ENCODE measurements at places on chromosomes 12 and 14.

DNA sequence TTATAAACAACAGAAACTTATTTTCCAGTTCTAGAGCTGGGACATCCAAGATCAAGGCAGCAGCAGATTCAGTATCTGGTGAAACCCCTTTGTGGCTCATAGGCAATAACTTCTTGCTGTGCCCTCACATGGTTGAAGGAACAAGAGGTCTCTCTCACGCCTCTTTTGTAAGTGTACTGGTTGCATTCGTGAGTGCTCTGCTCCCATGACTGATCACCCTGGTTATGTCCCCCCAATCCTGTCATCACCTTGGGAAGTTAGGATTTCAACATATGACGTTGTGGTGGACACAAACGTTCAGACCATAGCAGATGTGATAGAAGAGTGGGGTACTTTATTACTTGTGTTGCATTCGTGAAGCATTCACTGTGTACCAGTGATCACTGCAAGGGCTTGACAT, 184.0 kb downstream of the SRGAP1 start:
- no peak for DNase-seq

DNA sequence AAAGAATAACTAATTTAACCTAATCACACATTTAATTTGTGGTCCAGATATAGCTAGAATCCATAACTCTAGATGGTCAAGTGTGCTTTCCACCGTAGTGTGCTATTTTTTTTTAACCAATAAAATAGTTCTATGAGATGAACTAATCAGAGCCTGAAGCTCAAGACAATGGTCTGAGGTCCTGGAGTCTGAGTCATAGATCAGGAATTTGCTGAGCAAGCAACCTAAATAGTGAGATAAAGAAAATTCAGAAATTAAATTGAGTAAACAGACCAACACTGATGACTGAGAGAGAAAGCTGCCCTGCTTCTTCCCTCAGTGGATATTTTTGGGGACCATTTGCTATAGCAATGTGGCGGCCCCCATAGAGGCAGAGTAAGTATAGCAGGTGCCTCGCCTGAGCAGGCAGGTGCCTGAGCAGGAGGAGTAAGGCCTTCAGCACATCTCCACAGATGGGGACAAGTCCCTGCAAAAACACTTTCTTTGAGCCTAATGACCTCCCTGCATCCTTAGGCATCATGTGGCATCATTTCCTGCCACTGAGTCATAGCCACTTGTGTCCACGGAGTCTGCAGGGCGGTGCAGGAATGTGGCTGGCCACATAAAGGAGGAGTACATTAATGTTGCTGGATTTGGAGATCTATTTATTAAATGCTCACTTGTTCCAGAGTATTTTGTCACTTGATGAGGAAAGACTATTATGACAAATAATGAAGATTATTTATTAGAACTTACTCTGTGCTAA, 13.9 kb upstream of the CLEC4E start:
- DNase-seq: no peak

- no peak for DNase-seq
Observed at GRCh38 chr14:42163136-42163535, 556.5 kb downstream of the LRFN5 start.

DNA sequence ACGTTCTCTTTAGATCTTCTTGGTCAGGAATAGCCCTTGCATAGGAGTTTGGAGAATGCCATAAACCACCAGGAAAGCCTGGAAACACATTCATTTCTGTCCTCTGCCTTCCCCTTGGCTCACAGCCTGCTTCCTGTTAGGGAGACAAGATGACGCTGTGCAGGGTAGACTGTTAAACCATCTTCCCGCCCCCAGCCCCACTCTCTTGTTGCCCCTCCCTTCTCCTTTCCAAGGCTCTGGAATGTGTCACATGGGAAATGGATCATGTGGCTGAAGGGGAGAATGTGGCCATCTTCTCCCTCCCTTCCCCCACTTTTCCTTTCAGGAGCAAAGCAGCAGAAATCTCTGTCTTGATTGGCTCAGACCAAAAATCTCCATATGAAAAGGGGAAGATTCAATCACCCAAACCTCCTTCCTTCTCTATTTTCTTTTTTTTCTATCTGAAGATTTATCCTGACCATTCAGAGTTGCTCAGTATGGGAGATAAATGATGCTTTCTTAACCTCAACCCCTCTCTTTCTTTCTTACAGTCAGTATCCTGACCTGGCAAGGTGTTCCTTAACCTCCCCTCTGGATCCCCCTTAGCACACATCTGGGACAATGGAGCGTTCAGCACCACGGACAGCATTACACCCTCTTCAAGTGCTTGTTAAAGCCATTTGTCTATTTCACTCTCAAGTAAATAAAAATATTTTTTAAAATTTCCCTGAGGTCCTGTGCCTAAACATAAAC, 11.4 kb downstream of the GPR19 start:
- peak; percentile 86 for DNase-seq

GRCh38 chr14:102586420-102587104, 5.9 kb upstream of the RCOR1 start:
- no peak for DNase-seq

DNA sequence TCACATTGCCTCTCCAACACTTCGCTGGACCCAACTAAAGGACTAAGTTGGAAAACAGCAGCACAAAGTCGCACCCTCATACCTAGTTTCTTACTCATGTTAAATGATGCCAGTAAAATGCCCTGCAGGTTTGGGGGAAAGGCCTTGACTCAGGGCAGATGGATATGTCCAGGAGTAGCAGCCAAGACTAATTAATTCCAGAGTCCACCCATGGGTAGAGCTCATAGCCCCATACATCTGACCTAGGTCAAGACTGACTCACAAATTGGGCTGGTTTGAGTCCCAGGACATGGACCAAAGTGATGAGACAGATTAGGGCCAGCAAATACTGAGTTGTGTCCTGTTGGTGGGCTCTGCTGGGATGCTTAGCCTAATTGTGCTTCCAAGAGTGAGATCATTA, 224.0 kb upstream of the BTG1 start:
- no peak for DNase-seq

DNA sequence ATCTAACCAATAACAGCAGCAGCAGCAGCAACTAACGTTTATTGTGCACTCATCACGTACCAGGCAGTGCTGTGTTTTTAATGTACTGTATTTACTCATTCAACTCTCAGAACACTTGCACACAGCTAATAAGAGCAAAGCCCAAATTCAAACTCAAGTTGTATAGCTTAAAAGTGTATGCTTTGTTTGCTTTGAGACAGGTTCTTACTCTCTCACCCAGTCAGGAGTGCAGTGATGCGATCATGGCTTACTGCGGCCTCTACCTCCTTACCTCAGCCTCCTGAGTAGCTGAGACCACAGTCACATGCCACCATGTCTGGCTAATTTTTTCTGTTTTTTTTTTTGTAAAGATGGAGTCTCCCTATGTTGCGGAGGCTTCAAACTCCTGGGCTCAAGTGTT, 105.4 kb downstream of the PAPLN start:
- DNase-seq: no peak

GRCh38 chr12:52636592-52637258, 15.3 kb downstream of the KRT2 start:
- no peak for DNase-seq

GRCh38 chr14:78486621-78487020, 316.4 kb downstream of the NRXN3 start:
- DNase-seq: no peak

GRCh38 chr14:52267501-52268278, at the start of gene PTGDR:
PTGDR (plus strand) TSS chr14:52267698; CDS start chr14:52267815, 117 bp downstream.
- DNase-seq: no peak

DNA sequence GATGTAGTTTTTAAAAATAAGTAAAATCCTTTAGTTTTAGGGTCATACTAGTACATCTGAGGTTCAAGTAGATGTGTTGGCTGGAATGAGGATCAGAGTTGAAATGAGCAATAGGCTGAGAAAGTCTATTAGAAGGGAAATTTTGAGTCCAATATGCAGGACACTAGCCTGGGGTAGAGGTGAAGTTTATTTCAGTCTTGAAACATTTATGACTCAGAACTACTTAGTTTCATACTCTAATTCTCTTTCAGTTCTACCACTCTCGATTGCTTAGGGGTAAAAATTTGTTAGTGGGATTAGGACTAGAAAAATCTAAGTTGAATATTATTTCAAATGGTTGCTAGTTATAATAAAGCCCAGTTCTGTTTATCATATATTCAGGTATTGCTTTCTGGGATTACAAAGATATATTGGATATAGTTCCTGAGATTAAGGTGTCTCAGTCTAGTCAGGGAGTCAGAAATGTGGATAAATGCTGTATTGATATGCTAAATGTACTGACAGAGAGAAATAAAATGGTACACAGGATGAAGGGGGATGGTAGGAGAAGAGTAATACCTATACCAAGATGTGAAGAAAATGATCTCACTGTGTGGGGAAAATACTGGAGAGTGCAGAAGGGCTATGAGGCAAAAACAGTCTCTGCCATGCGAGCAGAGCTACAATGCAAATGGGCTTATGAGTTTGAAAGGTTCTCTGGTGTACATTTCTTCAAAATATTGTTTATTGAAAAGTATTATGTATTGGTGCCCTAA, 395.8 kb upstream of the FBXO33 start:
- no peak for DNase-seq

GRCh38 chr12:60935981-60936761, 1324.0 kb upstream of the USP15 start:
- DNase-seq: no peak

- no peak for DNase-seq
Observed at GRCh38 chr14:71590131-71590530, 342.1 kb upstream of the RGS6 start.

DNA sequence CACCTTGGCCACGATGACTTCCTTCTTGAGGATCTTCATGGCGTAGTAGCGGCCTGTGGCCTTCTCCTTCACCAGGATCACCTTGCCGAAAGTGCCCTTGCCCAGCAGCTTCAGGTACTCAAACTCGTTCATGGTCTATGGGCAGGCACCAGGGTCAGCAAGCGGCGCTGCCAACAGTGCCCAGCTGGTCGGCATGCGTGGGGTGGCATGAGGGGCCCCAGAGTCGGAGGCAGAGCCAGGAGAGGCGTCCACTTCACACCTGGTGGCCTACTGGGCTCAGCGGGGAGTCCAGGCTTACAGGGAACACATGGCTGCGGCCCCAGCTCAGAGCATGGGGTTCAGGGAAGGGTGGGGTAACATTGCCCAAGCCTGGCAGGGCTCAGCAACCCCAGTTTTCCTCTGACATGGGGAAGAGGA, 20.5 kb downstream of the AKT1 start:
- no peak for DNase-seq

GRCh38 chr14:42407153-42407552, 800.5 kb downstream of the LRFN5 start:
- no peak for DNase-seq

DNA sequence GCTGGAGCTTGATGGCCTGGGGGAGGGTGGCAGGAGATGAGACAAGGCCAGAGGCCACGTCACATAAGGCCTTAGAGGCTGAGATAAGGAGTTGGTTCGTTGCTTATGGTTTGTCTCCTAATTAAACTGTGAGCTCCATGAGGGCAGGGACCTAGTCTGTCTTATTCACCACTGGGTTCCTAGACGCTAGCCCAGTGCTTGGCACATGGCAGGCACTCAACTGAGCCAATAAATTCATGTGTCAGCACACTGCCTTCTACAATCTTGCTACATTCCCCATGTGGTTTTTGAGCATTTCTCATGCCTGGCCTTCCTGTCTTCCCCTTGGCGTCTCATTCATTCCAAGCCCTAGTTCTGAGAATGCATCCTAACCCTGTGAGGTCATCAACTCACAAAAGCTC, 92.5 kb upstream of the MED13L start:
- DNase-seq: no peak

GRCh38 chr14:70879448-70879847, 27.8 kb upstream of the PCNX1 start:
- no peak for DNase-seq

GRCh38 chr12:2298556-2299200, 245.9 kb downstream of the CACNA1C start:
- no peak for DNase-seq

GRCh38 chr12:85329913-85330312, 49.9 kb downstream of the ALX1 start:
- DNase-seq: no peak

DNA sequence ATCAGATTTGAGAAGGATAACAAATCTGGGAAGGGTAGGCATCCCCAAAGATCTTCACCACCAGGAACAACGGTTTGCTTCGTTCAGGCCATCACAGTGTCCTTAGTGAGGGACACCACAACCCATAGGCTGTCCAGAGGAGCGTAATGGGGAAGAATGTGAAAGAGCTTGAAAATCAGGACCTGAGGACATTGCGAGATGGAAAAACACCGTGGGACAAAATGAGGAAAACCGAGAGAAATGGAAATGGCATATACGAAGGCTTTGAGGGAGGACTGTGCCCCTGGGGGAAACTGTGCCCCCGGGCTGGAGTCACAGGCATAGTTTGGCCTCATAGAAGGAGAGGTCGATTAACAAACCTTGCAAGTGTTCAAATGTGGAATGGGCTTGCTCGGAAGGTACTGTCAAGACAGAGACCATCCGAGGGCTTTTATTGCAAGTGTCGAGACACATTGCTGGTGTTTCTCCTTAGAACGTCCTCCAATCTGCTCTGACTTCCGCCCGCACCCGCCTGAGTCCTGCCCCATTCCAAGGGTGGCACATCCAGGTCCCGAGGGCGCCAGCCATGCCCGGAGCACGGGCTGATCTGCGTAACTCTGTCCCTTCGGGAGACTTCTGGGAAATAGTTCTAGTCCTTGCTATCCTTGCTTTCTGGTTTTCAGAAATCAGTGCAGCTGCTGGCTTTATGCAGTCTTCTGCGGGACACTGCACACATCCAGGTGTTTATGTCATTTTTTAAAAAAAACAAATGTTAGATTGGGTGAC, 885 bp upstream of the PALS1 start:
- DNase-seq: no peak

- no peak for DNase-seq
Observed at GRCh38 chr12:58647495-58647894, 272.8 kb downstream of the LRIG3 start.

- no peak for DNase-seq
Observed at GRCh38 chr12:90037740-90038139, 329.1 kb upstream of the ATP2B1 start.

- DNase-seq: no peak
Observed at GRCh38 chr14:91577632-91578233, 67.6 kb upstream of the PPP4R3A start.

DNA sequence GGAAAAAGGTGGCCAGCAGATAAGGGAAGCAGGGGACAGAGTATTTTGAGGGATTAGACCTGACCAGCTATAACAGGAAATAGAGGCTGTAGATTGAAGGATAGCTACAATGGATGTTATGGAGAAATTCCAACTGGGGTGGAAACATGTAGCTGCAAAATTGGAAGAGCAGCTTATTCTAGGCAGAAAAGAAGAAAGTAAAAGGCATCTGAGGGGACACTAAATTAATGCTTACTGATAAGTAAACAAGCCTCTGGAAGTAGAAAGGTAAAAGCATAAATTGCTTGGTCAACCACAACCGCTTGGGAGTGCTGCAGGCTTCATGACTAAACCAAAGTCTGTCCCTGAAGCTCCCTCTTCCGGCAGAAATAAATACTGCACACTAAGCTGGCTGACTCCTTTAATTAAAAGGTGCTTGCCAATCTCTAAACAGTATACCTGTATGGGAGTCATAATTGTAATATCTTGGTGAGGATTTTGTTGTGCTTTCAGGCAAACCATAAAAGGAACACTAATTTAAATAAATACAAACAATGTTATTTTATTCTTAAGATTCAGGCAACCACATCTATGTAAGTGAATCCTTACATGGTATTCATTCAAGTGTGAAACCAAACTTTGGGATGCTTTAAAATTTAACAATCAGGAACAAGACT, 7.7 kb downstream of the UBC start:
- peak; percentile 98 for DNase-seq
